ENCODE measurements at places on chromosomes 4 and X.

DNA sequence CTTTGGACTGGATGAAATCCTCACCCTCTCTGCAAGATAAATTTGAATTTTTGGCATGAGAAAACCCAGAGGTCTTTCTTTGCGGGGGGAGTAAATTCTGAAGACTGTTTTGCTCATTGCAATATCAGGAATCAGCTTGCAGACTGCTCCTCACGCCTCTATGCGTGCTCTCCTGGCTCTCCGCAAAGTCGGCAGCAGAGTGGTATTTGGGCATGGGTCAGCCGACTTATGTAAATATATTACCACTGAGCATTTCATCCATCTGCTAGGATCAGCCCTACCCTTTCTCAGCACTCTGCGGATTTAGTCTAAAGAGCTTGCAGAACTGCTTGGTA, 288.0 kb downstream of the ASMT start:
- DNase-seq, result no peak

- no peak for DNase-seq
These were observed at the start of gene ADGRL3 for GRCh38 chr4:61200187-61200915. TSS of gene ADGRL3 (plus strand) at chr4:61200326.

DNA sequence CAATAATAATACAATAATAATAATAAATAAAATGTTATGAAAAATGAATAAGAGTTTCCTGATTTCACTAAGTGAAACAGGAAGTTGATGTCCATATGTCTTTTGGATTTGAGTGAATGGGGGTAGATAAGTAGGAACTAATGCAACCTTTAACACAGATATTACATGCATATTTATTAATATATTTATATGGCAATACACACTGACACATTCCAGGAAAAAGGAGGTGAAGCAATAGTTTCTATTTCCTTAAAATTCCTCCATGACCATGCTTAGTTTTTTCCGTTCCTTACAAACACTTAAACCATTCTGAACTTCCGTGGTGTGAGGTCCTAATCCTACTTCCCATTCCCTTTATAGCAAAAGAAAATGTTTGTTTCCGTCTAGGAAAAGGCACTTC, 48.3 kb downstream of the ATXN3L start:
- DNase-seq, result no peak

GRCh38 chrX:140480765-140481164, 24.1 kb downstream of the SOX3 start:
- no peak for DNase-seq

- no peak for DNase-seq
These were observed 27.7 kb downstream of the NHSL2 start for GRCh38 chrX:71938371-71938770.

DNA sequence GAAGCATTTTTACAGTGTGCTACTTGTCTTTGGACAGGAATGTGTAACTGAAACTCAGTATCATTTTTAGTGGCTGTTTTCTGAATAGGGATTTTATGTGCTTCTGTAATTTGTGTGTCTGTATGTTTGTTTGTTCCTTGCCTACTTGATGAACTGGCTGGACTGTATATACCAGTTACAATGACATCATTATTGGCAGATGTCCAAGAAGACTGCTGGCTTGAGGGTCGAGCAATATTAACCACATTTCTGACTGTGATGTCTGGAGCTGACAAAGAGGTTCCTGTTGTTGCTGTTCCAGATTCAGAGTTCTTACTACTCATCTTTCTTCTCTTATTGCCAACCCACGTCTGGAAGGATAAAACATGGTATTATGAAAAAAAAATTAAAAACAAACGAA, 33.0 kb downstream of the HDX start:
- DNase-seq, result peak; percentile 35

DNA sequence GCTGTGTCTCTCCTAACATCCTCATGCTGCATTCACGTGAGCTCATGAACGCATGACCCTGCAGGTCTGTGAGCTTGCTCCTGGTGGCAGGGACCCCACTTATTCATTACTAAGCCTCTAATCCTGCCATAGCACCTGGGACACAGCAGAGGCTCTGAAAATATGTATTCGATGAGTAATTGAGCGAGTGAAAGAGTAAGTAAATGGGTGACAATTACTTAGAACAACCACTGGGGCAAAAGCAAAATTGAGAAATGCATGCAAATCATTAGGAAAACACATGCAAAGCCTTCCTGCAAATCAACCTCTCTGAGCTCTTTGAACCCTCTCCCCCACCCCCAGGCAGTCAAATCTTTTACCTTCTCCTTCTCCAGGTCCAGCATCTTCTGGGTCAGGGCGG, 23.6 kb upstream of the C4orf50 start:
- DNase-seq, result no peak

DNA sequence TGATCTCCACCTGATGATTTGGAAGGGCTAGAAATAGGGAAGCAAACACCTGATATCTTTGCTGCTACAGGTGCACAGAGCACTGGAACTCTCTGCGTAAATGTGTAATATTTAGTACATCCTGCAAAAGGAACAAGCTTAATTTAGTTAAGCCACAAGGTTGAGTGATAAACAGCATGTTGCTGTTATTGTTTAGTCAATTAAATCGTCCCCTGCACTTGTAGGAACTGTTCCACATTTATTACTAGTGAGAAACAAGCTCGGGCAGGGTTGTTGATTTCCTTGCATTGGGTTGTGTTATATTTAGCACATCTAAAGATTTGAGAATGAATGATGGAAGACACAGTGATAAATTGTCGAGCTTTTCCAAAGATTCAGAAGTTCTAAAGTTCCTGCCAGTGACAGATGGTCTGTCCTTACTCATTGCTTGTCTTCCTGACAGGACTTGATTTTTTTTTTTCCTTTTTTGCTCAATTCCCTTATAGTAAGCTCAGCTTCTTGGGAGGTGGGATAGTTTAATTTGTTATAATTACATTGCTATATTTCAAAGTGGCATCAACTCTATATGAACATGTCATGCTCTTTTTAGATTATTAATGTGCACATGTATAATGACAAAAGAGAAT, 627.0 kb upstream of the ATOH1 start:
- DNase-seq, result no peak

DNA sequence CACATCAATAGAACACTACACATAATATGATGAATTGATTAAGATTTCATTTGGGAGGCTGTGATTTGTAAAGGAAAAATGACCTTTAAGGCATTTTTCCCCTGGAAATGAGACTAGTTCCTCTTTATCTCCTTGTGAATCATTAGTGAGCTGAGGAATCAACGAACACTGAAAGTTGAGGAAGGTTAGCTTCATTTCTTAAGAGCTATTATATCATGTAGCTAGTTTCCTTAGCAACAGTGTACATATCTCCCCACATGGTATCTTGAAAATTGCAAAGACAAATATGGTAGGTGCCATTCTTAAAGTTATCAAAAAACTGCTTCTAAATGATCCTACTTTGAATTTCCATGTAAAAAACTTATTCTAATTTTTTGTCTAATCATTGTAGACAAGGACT, 127.5 kb upstream of the NRK start:
- peak; percentile 37 for DNase-seq

- DNase-seq, result peak; percentile 8
These were observed 39.6 kb downstream of the BEND4 start for GRCh38 chr4:42112846-42113245.

DNA sequence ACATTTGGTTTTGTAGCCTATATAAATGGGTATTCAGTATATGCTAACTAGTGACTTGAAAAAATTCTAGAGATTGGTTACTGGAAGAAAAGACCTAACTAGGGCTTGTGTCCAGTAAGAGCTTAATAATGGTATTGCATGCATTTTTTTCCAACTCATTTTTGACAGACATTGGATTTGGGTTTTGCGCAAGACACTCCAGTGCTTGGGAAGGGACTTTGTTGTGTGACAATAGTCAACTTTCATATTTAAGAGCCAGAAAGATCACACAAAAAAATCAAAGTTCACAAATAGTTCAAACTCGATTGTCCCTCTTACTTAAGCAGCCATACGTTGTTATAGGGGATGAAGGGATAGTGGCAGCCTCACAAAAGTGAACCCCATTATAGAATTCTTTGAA, 1.2 kb upstream of the HSD17B11 start:
- no peak for DNase-seq

GRCh38 chr4:137312257-137312656, 220.0 kb downstream of the PCDH18 start:
- DNase-seq, result peak; percentile 27

DNA sequence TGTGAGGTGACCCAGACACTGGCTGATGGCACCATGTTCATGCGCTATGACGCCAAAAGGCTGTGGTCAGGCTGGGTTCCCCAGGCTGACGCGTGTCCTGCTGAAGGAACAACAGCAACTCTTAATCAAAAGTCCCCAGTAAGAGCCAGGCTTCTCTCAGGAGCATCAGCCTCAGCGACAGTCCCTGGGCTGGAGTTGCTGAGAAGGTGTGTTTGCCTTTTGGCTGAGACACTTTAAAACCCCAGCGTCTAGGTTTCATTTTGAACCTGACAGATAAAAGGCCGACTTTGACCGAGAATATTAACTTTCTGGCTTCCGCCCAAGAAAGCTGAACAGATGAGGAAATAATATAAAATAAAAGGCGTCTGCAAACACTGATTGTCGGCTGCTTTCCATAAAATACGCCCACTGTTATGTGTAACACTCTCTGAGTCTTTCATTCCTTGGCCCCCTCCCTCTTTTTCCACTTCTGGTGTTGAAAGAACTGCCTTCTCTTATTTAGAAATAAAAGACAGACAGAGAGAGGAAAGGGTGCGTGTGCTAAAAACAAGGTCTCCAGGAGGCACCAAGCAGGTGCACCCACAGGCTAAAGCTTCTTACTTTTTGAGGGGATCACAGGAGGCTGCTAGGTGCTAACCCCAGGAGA, 373.6 kb downstream of the MID1IP1 start:
- DNase-seq, result no peak

DNA sequence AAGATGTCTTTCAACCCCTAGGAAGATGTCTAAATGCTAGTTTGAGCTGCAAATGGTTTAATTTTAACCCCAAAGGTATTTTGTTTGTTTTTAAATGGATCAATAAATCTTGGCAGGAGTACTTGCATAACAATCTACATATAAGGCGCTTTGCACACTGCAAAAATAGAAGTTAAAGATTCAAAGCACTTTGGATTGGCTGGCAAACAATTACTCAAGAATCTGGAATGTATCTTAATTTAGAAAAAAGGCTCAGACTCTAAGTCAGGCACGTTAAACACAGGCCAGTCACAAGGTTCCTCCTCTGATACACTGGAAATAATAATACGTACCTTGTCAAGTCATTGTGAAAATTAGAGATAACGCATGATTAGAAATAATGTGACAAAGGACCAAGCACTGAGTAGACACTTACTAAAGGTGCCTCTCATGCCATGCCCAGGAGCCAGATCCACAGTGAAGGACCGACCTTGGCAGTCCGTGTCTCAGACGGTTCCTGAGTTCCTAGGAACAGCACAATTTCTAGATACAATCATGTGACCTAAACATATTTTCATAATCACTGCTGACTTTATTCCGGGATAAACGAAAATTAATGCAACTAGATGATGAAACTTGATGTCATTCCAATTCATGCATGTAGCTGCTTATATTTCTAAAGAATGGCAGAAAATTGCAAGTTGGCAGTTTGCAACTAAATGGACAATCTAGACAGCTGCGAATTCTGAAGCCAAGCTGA, 49.6 kb downstream of the PROM1 start:
- peak; percentile 71 for DNase-seq

GRCh38 chr4:14787894-14788293, 214.4 kb upstream of the CPEB2 start:
- DNase-seq, result peak; percentile 44

DNA sequence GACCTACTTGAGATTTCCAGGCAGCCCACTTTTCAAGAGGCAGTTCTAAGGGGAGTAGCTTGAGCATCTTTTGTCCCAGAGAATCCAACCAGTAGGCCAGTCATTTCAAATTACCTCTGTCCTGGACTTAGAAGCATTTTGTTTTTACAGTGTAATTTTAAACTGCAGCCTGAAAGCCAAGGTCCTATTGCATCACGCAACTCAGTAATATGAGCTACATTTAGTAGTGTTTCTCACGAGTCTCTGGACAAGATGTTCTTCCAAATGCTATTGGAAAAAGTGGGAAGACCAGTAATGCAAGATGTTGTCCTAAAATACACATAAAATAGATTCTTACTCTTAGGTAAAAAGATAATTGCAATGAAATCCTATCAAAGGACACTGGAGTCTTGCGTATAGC, 182.5 kb upstream of the ARX start:
- DNase-seq, result no peak

DNA sequence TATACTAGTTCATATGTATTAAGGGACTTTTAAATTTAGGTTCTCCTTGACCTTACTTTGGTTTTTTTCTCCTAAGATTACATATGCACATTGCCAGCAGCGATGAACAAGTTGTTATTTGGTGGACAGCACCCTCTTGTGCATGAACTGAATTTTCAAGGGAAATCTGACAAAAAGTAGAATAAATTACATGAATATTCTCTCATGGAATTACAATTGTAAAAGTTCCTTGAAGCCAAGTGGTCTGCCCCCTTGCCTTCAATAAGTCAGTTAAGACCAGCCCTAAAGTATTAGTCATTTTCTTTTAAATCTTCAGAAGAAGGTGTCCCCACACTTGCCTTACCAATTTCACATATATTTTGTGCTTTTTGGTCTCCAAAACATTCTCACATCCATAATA, 30.7 kb upstream of the SMARCA5 start:
- peak; percentile 54 for DNase-seq

DNA sequence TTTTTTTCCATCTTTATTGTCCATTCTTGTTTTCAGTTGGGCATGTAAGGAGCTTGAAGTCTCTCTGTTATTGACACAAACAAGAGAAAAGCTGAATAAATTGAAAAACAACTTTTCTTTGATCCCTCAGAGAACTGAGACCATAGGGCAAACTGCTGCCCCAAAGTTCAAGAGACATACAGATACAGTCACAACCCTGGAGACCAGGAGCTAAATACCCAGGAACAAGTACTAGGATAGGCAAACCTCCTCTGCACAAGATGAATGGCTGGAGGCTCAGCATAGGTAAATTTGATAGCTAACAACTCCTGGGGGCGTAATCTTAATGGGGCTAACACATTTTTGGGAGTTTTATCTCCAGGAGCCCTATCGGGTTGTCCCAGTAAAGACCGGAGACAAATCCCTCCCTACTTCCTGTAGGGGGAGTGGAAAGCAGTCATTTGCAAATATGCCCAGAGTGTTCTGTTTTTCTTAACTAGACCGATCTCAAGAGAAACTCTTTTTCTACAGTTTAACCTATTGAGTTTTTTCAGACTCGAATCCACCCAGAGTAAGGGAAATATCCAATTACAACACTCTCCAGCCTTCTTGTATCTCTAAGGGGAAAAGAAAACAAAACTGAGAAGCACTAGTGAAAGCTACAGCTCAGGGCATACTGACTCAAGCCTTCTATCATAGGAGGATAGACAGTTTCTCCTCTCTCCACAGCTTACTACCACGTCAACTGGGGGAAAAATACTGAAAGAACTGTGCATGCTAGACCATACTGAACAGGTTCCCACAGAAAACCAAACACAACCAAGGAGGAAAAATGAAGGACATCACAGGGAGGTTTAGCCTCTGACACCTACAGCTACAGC, 23.1 kb downstream of the MAGEA8 start:
- peak; percentile 16 for DNase-seq

- peak; percentile 63 for DNase-seq
These were observed 57.0 kb downstream of the DCAF8L1 start for GRCh38 chrX:27924261-27924660.

DNA sequence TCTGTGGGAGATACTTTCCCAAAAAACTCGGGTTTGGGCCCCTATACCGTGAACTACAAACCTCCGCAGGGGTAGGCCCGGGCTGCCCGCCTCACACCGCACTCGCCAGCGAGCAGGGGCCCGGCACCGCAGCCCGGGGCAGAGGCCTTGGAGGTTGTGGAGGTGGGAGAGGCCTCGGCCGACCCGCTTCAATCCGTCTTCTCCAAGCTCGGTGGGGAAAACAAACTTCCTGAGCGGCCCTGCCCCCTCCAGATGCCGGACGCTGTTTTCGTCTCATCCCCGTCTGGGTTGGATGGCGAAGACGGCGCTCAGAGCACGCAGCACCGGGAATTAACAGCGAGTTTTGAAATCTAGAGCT, 442 bp upstream of the MCUB start:
- no peak for DNase-seq

Measured in bronchial epithelial cell (primary cell).